ENCODE measurements at places on chromosomes 2 and 18.

DNA sequence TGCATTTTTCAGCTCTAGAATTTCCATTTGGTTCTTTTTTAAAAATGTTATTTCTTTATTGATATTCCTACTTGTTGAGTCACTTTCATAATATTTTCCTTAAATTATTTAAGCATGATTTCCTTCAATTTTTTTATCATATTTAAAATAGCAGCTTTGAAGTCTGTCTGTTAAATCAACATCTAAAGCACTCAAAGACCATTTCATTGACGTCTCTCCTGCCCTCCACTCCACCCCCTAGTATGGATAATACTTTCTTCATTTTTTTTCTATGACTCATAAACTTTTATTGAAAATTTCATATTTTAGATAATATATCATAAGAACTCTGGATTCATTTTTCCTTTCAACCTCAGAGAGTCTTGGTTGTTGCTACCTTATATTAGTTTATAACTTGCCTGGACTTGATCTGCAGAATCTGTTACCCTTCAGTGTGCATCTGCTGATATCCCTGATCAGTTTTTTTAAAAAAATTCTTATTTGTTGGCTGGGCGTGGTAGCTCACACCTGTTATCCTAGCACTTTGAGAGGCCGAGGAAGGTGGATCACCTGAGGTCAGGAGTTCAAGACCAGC is 59.0 kb upstream of the ZNF396 start:
- DNase-seq: no peak

GRCh38 chr18:56286775-56287325 is 351.5 kb downstream of the TXNL1 start:
- no peak for DNase-seq

GRCh38 chr2:64295326-64296139 is 151.3 kb upstream of the PELI1 start:
- DNase-seq: no peak

GRCh38 chr2:40488101-40488601 is 36.3 kb upstream of the SLC8A1 start:
- DNase-seq: peak; percentile 42

DNA sequence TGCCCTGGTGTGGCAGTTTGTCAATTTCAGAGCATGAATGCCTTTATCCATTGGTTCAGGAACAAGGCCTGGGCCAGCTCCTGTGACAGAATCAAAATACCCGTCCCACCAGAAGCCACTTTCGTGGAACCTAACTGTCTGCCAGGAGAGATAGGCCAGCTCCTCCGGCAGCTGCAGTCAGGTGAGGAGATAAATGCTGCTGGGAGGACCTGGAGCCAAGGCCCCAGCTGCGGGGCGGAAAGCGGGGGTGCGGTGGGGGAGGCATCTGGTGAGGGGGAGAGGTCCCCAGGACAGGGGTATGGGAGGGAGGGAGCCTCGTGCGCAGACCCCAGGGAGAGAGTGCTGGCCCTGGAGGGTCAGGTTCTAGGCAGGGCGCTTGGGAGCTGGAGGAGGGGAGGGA is 4.4 kb upstream of the ASB1 start:
- DNase-seq: peak; percentile 83

DNA sequence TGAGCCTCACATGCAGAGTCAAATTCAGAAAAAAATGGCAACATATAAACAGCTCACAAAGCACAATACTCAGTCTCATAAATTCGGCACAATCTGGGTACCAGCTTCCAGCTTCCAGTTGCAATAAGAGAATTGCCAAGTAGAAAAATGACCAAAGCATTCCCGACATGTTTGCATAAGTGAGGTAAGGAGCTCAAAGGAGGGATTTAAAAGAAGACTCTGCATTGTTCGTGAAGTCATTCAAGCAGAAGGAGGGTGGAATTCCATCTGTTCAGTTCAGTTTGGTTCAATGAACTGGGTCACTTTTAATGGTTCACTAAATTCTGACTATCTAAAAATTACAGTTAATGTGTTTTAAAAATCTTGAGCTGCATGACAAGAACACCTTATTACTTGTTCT is 106.7 kb upstream of the KLHL14 start:
- no peak for DNase-seq

- DNase-seq: no peak
Observed at GRCh38 chr2:86441392-86441881, 266 bp downstream of the KDM3A start.

GRCh38 chr2:201308914-201309313 is 48.2 kb downstream of the FLACC1 start:
- DNase-seq: no peak

- DNase-seq: no peak
Observed at GRCh38 chr2:83531206-83531826, 927.8 kb downstream of the SUCLG1 start.

DNA sequence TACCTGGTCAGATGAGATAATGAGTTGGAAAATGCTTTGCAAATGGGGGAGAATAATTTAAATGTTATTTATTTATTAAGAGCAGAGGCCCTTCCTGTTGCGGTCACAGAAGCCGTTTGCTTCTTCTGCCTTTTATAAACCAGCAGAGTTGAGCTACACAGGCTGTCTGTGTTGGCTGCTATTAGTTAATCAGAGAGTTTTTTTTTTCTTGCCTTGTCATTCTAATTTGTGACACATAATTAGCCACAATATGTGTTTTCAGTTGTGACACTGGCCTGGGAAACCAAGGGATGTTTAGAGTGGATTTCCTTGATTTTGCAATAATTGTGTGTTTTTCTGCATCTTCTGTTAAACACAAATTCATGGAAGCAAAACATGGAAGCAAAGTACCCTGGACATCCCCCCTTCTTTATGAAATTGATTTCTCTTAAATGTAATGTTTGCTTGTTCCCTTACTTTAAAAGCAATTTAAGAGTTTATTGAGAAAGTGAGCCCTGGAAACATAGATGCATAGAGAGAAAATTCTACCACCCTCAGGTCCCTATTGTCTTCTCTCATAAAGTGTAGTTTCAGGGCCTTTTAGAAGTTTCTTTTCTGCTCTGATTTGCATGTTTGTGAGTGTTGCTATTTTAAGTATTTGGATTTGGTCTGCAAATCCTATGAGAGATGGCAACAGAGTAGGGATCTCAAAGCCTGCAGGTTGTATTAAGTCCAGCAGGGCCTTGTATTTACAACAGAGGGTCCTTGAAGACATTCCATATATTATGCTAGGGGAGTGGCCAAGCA is 22.8 kb upstream of the IL37 start:
- peak; percentile 63 for DNase-seq

DNA sequence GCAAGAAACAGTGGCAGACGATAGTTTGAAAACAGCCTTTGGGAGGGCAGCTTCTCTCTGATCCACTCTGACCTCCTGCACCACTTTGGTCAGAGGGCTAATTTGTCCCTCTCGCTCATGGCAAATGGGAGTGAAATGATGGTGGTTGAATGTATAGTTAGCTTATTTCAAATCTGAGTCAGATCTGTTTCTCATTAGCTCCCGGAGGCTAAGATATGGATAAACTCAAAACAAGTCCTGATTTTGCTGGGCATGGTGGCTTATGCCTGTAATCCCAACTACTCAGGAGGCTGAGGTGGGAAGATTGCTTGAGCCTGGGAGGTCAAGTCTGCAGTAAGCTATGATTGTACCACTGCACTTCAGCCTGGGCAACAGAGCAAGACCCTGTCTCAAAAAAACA is 145.0 kb downstream of the ALK start:
- no peak for DNase-seq

- peak; percentile 17 for DNase-seq
Observed at GRCh38 chr2:227939271-227940027, 68.0 kb downstream of the DAW1 start.

DNA sequence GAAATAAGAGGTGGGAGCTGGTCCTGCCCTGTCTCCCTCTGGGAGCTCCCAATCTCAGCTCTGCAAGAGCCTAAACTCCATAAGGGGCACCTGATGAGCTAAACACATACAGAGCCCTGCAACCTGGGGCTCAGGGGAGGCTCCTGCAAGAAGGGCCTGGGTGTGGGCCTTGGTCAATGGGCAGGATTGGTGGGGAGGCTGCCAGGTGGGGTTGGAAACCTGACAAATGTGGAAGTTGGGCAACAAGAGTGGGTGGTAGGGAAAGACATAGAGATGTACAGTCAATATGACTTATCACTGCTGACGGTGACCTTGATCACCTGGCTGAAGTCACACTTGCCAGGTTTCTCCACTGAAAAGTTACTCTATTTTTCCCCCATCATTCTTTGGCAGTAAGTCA is 209.9 kb downstream of the TTC32 start:
- no peak for DNase-seq

GRCh38 chr2:55213822-55214221 is 18.3 kb downstream of the CLHC1 start:
- DNase-seq: no peak

GRCh38 chr18:37272226-37272625 is 293.4 kb downstream of the CELF4 start:
- no peak for DNase-seq

DNA sequence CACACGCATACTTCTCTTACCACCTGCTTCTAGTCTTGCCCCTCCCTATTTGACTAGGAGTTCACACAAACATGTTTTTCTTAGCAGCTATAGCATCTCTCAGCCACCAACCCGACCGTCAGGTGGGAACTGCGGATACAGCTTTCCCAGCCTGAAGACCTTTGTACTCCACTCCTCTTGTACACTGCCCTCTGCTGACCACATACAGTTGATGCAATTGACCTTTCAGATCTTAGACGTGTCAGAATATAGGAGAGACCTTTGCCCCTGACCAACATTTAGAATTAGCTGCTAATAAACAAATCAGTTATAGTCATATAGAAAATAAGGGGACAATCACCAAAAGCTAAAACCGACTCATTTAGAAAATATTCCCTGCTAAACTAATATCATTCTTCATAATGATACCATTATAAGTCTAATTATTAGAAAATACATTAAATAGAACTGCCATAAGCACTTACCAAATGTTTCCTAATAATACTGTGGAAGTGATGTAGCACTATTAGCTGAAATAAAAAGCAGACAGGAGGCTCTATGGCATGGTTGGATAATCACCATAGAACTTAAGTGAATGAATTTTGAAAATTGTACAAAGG is 208.4 kb downstream of the RAD51AP2 start:
- peak; percentile 80 for DNase-seq

DNA sequence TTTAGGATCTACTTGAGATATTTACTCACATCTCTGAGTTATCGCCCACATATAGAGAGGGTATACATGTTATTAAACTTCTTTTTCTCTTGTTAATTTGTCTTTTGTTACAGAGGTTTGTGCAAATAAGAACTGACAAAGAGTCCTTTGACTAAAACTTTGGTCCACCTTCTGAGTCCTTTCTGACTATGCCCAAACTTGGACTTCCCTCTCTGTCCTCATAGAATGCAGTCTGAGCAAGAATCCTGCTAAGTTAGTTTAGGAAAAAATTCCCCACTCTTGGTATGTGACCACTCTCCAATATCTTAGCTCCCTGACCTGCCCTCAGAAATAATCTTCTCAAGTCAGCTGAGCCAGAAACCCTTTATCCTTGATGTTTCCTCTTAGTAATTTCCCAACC is 257.5 kb upstream of the REG3G start:
- no peak for DNase-seq

DNA sequence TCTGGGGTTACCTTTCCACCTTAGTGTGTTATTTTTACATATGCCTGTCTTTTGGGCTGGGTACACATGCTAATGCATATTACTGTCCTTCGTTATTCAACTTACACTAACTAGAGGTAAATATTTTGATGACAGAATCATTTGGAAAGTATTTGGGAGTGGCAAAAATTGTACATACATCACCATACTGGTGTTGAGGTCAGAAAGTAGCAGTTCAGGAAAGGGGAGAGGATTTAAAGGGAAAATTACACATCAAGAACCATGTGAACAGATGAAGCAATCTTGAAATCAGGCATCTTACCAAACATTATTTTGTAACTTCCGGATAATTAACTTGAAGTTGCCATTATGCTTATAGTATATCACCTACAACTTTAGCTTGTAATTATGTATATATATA is 379.7 kb downstream of the RND3 start:
- DNase-seq: no peak

- DNase-seq: peak; percentile 41
Observed at GRCh38 chr18:50472941-50473340, 86.9 kb upstream of the MAPK4 start.

DNA sequence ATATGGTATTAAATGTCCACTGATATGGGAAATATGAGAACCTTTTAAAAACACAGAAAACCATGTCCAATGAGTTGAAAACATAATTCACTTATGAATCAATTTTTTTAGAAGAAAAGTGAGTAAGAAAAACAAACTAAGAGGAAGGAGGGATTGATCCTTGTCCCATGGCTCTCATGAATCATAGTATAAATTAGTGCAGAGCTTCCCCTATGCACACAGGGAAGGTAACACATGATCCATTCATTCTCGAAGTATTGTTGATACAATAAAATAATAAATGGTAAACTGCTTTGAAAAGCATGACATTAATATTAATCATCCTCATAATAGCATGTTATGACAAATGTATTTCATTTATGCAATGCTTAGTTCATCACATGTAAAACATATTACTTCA is 872.0 kb upstream of the CNTNAP5 start:
- no peak for DNase-seq

DNA sequence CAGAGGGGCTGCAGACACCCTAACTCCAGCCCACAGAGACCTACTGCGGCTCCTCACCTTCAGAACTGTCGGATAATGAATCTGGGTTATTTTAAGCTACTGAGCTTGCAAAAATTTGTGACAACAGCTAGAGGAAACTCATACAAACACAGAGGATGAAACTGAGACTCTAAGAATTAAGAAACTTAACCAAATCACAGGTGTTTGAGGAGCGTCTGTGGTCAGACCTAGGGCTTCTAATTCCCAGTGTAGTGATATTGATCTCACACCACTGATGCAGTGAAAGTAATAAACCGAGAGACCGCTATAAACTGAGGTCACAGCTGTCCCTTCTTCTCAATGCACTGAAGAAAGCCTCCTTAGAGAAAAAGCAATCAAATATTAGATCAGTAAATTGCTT is 110.1 kb downstream of the RGPD3 start:
- no peak for DNase-seq

GRCh38 chr2:107128381-107128780 is 242.4 kb upstream of the ST6GAL2 start:
- no peak for DNase-seq

DNA sequence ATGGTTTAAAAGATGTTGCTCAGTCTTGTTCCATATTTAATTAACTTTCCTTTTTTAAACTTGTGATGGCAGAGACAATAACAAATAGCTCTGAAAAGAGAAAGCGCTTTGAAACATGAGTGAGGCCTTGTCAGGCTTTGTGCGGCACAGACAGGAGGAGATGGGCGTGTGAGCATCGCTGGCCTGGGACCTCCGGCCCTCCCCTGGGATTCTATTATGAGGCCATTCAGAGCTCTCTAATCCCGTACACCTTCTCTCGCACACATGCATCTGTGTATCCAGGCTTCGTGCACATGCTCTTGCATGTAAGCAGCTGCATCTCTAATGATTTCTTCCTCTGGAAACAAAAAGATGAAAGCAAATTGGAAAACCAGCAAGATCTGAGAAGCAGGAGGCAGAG is 313.7 kb downstream of the ZNF521 start:
- no peak for DNase-seq
